MCF 10A (cell line): ENCODE measurements at places on chromosomes 1 and 21. TPM values are rescaled to one million over a fixed set of nuclear protein-coding genes. Genes with fewer than 3 reads are reported as not detected.

GRCh38 chr1:245096311-245097066 lies 58.3 kb upstream of the KIF26B start:
- no peak for DNase-seq

GRCh38 chr1:57616921-57617320 lies 193.1 kb upstream of the DAB1 start:
- DNase-seq = no peak

PTPN22 gene
- total RNA-seq = 0.42 and 0.89 TPM in 2 replicates

GRCh38 chr1:166685200-166685599 lies 154.1 kb upstream of the POGK start:
- DNase-seq = no peak

MRPL39 gene
- total RNA-seq = 29.2 and 37.1 TPM in 2 replicates

DNA sequence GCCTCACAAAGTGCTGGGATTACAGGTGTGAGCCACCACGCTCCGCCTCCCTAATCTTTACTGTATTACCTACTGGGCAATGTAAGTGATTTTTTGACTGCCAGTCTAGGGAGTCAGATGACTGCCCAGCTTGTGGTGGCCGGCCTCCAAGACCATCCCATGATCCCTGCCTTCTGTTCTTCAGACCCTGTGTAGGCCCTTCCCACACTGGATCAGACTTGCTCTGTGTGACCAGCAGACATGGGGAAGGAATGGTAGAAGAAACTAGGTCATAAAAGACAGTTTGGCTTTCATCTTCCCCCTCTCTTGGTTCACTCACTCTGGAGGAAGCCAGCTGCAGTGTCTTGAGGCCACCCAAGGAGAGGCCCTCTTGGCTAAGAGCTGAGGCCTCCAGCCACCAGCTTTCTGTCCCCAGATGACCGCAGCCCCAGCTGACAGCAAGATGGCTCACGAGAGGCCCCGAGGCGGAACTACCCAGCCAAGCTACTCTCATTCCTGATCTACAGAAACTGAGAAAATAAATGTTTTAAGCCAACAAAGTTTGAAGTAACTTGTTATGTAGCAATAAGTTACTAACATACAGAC lies 14.5 kb upstream of the CBR3 start:
- DNase-seq = no peak

DNA sequence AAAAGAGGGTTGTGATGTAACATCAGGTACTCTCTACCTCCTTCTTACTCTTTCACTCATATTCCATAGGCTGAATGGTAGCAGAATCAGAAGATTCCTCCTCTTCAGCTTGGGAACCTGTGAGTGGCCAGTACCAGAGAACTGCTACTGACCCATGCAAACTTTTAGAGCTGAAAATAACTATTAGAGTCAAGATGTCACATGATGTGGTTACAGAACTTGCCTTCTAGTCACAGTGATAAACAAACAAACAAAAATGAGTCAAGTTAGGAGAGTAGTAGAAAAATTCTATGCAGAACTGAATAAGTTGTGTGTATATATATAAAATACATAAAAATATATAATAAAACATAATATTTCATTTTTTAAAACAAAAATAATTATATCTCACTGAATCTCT lies 47.6 kb upstream of the RGS1 start:
- no peak for DNase-seq

- DNase-seq = no peak
Measured at GRCh38 chr1:92123868-92124267, 43.7 kb downstream of the BTBD8 start.

DNA sequence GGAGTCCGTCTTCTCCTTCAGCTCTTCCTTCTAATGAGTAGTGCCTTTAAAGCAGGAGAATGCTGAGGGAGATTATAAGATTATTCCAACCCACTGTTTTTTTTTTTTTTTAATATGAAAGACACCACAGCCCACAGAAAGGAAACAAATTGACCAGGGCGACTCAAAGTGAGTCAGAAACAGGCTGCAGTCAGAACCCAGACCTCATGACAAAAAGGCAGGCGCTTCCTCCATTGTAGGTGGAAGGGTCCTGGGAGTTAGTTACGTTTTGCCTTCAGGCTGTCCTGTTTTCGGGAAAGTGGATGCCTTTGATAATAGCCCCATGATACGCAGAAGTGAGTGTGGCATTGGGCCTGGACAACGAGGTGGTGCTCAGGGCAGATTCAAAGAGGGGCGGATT lies 21.0 kb downstream of the PLXNA2 start:
- no peak for DNase-seq

PRAMEF15 gene
- total RNA-seq = not detected in 2 replicates

WDR64 gene
- not detected in 2 replicates for total RNA-seq

RHBDL2 gene
- total RNA-seq = 0.30 and 0.52 TPM in 2 replicates

- peak; percentile 31 for DNase-seq
Measured at GRCh38 chr1:81679942-81680341, 120.8 kb upstream of the ADGRL2 start.

STIL gene
- total RNA-seq = 8.8 and 12.6 TPM in 2 replicates

MRPS6 gene
- 86.0 and 90.7 TPM in 2 replicates for total RNA-seq

DNA sequence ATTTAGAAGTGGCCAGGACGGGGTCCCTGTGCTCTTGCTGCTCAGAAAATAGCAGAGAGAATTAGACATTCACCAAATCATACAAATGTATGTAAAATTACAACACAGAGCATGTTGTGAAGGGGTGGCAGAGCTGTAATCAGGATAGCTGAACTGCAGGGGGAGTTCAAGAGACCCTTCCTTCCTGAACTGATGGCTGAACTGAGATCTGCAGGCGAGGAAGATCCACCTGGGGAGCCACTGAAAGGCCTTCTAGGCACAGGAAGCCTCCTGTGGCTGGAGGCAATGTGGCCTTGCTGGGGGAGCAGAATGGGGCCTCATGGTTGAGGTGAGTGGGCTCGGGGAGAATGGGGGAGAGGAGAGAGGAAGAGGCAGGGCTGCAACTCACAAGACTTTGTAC lies 216.5 kb downstream of the PRDM2 start:
- no peak for DNase-seq

LORICRIN gene
- not detected in 2 replicates for total RNA-seq

DNA sequence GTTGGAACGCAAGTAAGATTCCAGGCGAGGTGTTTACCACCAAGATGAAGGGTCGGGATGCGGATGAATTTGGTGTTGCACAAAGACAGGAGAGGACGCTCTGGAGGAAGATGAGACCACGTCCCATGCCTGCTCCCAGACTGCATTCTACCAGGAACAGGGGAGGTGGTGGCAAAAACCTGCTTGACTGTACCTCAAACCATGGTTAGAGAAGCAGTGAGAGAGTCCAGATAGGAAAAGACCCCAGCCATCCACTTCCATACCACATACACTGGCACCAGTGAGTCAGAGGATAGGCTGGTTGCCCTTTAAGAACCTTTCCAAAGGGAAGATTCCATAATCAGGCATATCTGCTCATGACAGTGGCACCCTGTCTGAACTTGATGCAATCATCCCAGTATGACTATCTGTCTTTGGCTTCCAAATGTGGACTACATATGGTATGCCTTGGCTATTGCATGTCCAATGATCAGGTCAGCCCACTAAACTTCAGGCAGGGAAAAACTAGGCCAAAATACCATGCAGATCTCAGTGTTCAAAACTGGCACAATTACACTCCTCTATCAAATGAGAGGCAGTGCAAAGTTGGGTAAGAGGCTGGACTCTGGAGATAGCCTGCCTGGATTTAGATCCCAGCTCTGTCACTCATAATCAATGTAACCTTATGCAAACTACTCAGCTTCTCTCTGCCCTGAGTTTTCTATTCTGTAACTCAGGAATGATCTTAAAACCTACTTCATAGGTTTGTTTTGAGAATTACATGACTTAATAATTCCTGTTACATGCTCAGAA lies 20.6 kb downstream of the NPR1 start:
- DNase-seq = peak; percentile 54

DNA sequence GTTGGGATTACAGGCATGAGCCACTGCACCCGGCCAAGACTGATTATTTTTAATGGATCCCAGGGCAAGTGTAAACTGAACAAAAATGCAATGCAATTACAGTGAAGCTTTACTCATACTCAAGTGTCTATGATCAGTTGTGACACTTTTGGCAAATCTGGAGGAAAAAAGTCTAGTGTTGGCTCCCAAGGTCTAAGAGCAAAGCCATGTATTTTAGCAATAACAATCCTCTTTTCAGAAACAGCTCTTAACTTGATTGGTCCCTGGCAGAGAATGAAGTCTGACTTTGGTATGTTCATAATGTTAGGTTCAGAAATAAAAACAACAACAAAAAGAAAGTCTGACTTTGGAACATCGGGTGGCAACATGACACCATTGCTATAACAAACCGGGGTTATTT lies 40.2 kb upstream of the C1orf53 start:
- no peak for DNase-seq

GJA8 gene
- not detected in 2 replicates for total RNA-seq

RNU1-4 gene
- total RNA-seq = 1,539 and 1,606 TPM in 2 replicates

- no peak for DNase-seq
Measured at GRCh38 chr1:192190066-192190465, 31.8 kb downstream of the RGS18 start.

DNA sequence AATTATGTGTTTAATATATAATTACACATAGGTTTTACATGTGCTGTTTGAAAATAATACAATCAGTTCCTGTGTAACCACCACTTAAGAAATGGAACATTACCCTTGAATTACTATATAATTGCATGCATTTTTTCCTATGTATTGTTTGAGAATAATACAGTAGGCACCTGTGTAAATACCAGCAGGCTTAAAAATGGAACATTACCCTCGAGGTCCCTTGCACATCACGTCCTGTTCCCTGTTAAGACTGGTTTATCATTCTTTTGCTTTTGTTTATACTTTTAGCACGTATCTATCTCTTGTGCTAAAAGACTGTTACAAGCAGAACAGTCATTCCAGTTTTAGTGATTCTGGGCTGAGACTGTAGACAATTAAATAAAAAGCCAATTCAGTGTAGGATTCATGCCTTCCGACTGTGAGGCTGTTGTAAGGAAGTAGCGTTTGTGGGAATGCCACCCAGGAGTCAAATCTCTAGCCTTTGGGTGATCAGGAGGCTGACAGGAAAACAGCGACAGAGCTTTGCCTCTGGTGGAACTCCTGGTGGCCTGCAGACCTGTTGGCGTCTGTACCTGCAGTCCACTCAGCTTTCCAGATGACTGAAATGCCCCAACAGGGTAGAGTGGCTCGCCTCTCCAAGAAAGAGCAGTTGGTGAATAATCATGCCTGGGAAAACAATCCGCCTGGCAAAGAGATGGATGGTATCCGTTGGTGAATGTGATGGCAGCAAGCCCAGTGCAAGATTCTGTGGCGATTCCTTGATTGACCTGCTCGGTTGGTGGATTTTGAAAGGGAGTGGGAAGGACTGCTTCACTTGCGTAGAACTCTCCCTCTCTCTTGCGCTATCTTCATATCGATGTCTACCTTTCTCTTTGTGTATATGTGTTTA lies 58.0 kb downstream of the DISC1 start:
- no peak for DNase-seq

DNA sequence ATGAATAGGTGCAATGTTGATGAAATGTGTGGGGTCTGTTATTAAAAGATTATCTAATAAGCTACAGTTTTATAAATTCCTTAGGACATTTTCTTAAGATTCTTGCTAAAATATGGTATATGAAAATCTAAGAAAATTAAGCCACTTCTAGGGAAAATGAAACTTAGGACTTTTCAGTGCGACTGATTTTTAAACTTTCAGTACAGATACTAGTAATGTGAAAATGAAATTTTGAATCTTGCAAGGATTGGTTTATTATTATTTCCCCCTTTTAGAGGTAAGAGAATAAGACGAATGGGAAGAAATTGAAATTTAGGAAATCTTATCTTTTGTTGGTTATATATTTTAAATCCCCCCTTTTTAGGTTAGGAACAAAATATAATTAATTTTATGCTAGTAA lies 16.4 kb downstream of the CAPZA1 start:
- DNase-seq = no peak

- DNase-seq = peak; percentile 65
Measured at GRCh38 chr1:170063109-170063826, 11.2 kb downstream of the KIFAP3 start.

- no peak for DNase-seq
Measured at GRCh38 chr1:231093156-231093922, 53.3 kb upstream of the FAM89A start.

GRCh38 chr1:88175631-88176226 lies 508.3 kb upstream of the PKN2 start:
- peak; percentile 58 for DNase-seq

C1orf185 gene
- not detected in 2 replicates for total RNA-seq

- peak; percentile 73 for DNase-seq
Measured at GRCh38 chr1:179938752-179939151, 15.9 kb upstream of the CEP350 start.

DNA sequence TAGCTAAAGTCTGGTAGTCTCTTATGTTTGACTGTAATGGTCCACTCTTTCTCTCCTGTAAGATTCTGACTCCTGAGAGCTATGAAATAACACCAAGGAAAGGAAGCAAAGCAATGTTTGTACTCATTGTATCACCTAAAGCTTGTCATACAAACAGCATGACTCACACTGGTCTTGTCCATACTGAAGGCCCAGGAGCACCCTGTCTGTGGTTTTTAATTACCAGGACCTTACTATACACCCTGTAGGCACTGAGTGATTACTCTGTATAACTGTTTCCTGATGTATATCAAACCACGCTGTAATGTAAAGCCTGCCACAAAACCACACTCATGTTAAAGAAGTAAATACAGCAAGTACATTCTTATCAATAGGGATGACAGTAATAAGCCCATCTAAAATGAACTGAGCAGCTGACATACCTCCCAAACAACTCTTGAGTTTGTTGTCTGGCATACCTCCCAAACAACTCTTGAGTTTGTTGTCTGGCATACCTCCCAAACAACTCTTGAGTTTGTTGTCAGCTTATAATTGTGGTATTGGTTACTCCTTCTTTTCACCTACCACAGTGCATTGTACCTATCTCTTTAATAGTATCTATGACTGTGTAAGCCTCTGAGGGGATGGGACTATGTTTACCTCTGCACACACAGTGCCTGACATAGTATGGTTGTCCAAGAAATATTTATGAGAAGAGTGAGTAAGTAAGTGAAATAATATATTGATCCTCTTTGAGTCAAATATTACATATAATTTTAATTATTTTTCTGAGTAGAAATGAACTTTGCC lies 11.6 kb upstream of the TNFSF18 start:
- DNase-seq = peak; percentile 88

GRCh38 chr1:83130886-83131691 lies 867.8 kb downstream of the TTLL7 start:
- DNase-seq = no peak

TEX38 gene
- total RNA-seq = not detected in 2 replicates

TOR1AIP2 gene
- 160 and 166 TPM in 2 replicates for total RNA-seq

PLPPR4 gene
- not detected in 2 replicates for total RNA-seq

SPRR2A gene
- 7.0 and 15.0 TPM in 2 replicates for total RNA-seq

RRP1B gene
- total RNA-seq = 35.3 and 39.8 TPM in 2 replicates

DNA sequence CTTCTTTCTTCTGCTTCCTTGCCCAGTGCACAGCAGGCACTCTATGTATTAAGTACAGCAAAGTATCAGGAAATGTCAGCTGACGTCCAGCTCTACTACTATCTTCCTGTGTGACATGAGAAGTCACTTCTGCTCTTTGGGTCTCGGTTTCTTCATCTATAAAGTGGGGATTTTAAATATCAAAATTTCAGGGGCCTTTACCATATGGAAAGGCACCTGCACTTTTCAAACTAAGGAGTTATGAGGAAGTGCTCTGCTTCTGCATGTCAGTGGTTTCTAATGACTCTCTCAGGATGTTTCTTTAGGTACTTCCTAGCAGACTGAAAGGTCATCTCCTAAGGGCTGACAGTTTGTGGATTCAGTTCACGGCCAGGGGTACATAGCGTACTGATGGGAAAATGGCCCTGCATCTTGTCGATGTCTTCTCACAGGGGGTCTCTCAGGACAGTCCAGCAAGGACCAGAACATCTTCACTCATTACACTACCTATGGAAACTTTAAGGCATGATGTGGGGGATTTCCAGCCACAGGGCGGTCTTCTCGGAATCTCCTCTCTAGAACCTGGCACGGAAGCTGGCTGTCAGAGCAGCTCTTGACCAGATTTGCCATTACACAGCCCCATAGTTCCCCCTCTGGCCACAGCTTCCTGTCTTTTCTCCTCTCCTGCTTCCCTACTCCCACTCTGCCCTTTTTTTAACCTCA lies 42.0 kb upstream of the MTF1 start:
- no peak for DNase-seq
